ENCODE measurements at places on chromosomes 6 and 20. TPM values are rescaled to one million over a fixed set of nuclear protein-coding genes. Genes with fewer than 3 reads are reported as not detected.

The SOBP gene
- total RNA-seq = 1.0 TPM

The IL17A gene
- total RNA-seq = not detected

The COX7A2 gene
- 359 TPM for total RNA-seq

The MAPK14 gene
- 28.3 TPM for total RNA-seq

The COL19A1 gene
- not detected for total RNA-seq

The TAAR5 gene
- not detected for total RNA-seq

The TTI1 gene
- 22.8 TPM for total RNA-seq

The RBM38 gene
- 35.3 TPM for total RNA-seq

The HRH3 gene
- total RNA-seq = not detected

The CAPN11 gene
- not detected for total RNA-seq

The DZANK1 gene
- 2.0 TPM for total RNA-seq

The MAP3K4 gene
- total RNA-seq = 13.1 TPM

The APOBEC2 gene
- total RNA-seq = not detected

The NT5E gene
- 21.7 TPM for total RNA-seq

The OR2H2 gene
- not detected for total RNA-seq

The BMP5 gene
- total RNA-seq = 0.01 TPM

The PROKR2 gene
- not detected for total RNA-seq

The PET117 gene
- 20.3 TPM for total RNA-seq

The CLVS2 gene
- total RNA-seq = 0.15 TPM

The CCN5 gene
- total RNA-seq = 34.3 TPM

The TTBK1 gene
- 0.02 TPM for total RNA-seq

The BTN1A1 gene
- total RNA-seq = not detected
